ENCODE measurements at places on chromosomes 1 and 21. TPM values are rescaled to one million over a fixed set of nuclear protein-coding genes. Genes with fewer than 3 reads are reported as not detected.

Gene TNFRSF9
- total RNA-seq: 0.04 TPM

Gene HMCN1
- total RNA-seq: 0.66 TPM

Gene CLDN17
- not detected for total RNA-seq

Gene CCDC185
- not detected for total RNA-seq

Gene CENPF
- total RNA-seq: 101 TPM

Gene SWT1
- total RNA-seq: 0.69 TPM

Gene ZNF683
- not detected for total RNA-seq

Gene FMO5
- total RNA-seq: 3.2 TPM

Gene S100A7
- total RNA-seq: not detected

Gene ADGRL2
- 3.2 TPM for total RNA-seq

Gene LRRN2
- total RNA-seq: 9.0 TPM

Gene NOS1AP
- total RNA-seq: 2.6 TPM

Gene PGLYRP3
- total RNA-seq: not detected

Gene UMODL1
- not detected for total RNA-seq

Gene COL11A1
- not detected for total RNA-seq

Gene NBPF6
- total RNA-seq: 0.07 TPM

Gene RNF223
- 147 TPM for total RNA-seq

Gene CFH
- total RNA-seq: 1.9 TPM

Gene EXO5
- 6.3 TPM for total RNA-seq

Gene BMP8A
- total RNA-seq: 0.11 TPM

Gene ELF3
- 460 TPM for total RNA-seq

Gene EXO1
- 53.6 TPM for total RNA-seq

Gene ADAMTSL4
- total RNA-seq: 0.87 TPM

Gene RAB42
- total RNA-seq: 4.7 TPM

Gene FAAP20
- total RNA-seq: 114 TPM

Measured in PC-3 (cell line).